Globus pallidus (tissue), 1 donor: ENCODE measurements at places on chromosomes 13 and 19.

GRCh38 chr13:109166804-109167203 is 537.4 kb downstream of the MYO16 start:
- DNase-seq = no peak

- DNase-seq = no peak
These were observed 10.3 kb downstream of the ACTN4 start for GRCh38 chr19:38657633-38658222.

- DNase-seq = peak; percentile 26
These were observed 156.6 kb downstream of the TM9SF2 start for GRCh38 chr13:99657848-99658260.

DNA sequence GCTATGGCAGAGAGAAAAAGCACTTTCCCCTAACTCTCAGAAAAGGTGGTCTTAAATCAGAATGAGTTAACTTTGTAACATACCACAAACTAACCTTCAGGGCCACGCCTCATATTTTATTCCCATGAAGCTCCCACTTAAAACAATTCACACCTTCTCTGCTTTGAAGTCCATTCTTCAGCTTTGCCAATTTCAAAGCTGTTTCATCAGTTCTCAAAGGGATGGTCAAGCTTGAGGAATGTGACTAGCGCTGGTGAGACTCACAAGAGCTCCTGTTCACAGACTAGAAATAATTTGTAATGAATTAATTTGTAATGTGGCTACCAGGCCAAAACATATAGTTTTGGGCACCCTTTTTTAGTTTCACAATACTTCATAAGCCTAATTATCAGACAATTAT is 68.2 kb downstream of the STK24 start:
- DNase-seq = no peak

GRCh38 chr19:37941782-37942515 is 34.9 kb downstream of the SIPA1L3 start:
- DNase-seq = no peak

- no peak for DNase-seq
These were observed 1.7 kb downstream of the SSC5D start for GRCh38 chr19:55489711-55490477.

DNA sequence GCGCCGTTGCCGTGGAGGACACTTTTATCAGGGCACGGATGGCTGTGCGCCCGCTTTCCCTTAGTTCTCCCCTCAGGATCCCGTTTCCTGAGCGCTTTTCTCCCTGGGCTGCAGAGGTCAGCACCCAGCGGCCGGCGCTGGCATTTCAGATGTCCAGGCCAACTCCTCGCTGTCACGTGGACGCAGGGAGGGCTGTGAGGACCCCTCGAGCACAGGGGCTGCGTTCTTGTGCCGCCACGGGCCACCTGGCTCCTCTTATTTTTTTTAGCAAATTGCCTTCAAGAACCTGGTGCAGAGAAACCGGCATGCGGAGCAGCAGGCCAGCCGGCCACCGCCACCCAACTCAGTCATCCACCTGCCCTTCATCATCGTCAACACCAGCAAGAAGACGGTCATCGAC is 22.3 kb downstream of the ATP4B start:
- no peak for DNase-seq

- no peak for DNase-seq
These were observed 1.1 kb upstream of the ACP5 start for GRCh38 chr19:11578258-11579142.

GRCh38 chr19:13888281-13888680 is 11.3 kb downstream of the NANOS3 start:
- DNase-seq = no peak

GRCh38 chr13:111265701-111266035 is 54.8 kb upstream of the TEX29 start:
- DNase-seq = no peak

- no peak for DNase-seq
These were observed 1.7 kb downstream of the ELL start for GRCh38 chr19:18519962-18520847.

- no peak for DNase-seq
These were observed 2.8 kb downstream of the S1PR5 start for GRCh38 chr19:10514211-10515145.

- no peak for DNase-seq
These were observed 35.6 kb downstream of the CCDC169 start for GRCh38 chr13:36261976-36262375.
